Activated naive CD4-positive, alpha-beta T cell treated with anti-CD3 and anti-CD28 coated beads, Interleukin-2, amount 50 U/mL, for 72 hours (primary cell): ENCODE measurements at places on chromosomes 7 and 10.

GRCh38 chr7:96211954-96212353, 109.9 kb downstream of the SLC25A13 start:
- no peak for DNase-seq

- no peak for DNase-seq
Observed at GRCh38 chr7:55094092-55094690, 75.4 kb downstream of the EGFR start.

DNA sequence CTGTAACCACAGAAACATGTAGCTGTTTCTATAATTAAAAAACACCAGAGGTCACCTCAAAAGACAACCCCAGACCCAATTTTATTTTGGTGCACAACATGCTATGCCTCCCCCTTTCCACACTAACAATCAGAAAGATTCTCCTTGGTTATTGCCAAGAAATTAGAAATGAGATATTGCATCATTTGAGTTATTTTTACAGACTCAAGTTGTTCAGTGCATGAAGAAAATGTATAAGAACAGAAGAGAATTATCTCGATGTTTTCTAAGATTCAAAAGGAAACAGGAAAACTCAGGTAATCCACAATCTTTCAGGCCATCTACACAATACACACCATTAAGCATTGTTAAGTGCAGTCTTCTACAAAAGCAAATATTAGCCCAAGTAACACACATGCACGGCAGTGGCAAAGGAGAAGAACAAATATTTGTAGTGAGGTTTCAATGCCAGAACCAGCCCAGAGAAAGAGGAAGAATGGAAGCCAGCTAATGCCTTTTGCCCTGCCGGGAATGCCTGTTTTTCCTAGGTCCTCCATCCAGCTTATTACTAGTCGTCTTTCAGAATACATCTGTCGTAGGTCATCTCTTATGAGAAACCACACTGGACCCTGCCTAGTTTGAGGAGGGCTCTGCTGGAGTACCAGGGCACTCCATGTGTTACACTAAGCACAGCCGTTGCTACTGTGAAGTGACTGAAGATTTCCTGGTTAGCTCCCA, 67.6 kb upstream of the C1GALT1 start:
- no peak for DNase-seq

- DNase-seq: no peak
Observed at GRCh38 chr7:16816824-16817223, 12.0 kb upstream of the AGR2 start.

DNA sequence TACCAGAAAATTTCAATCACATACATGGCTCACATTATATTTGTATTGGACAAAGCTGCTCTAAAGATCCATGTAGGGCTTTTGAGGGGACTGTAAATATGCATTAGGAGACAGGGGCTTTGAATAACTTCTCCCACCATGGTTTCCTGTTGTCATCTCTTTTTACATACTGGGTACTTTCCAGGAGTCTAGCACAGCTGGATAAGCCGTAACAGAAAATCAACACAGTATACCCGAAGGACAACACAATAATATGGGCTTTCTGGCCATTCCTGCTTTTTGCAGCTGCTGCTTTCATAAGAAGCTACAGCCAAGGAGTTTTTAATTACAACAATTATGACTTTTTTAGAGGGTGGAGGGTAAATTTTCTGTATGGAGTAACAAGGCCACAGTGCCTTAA, 63.4 kb upstream of the SRPK2 start:
- no peak for DNase-seq

- DNase-seq: no peak
Observed at GRCh38 chr7:83532219-83532618, 116.7 kb downstream of the SEMA3E start.

- no peak for DNase-seq
Observed at GRCh38 chr10:35910234-35910633, 268.1 kb upstream of the FZD8 start.

DNA sequence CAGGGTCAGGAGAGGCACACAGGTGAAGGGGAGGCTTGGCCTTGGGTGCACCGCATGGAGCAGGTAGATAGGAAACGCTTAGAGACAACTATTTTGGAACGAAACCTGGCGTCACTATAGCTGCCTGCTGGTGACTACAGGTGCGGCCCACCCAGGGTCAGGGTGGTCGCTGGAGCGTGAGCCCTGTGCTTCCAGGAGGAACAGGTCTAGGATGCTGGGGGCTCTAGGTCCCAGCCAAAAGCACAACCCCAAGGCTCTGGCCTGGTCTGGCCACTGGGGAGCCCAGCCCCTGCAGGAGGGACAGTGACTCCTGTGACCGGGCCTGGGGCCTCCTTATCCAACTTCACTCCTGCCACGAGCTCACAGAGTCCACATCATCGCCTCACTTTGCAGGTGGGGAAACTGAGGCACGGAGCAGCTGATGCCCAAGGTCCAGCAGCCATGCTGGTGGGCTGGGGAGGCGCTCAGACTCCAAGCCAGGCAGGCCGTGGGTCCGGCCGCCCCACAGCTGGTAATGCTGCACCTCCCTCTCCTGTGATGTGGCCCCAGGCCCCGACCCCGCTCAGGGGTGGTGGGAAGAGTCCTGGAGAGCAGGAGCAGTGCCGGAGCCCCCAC, 9.0 kb downstream of the LFNG start:
- DNase-seq: no peak

DNA sequence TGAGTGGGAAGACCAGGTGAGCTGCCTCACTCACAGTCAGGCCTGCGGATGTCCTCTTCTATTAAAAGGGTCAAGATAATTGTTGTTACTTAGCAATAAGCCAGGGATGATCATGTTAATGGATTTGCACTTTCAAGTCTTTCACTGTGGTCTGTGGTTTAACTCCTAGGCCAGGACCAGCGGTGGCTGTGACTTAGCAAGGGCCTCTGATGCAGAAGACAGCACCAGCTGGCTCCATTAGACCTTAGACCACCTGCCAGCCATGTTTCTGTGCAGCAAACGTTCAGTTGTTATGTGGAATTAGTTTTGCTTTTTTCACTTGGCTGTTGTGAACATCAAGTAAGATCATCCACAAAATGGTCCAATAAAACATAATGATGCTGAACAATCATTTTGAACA, 537.3 kb downstream of the TNS3 start:
- DNase-seq: no peak

DNA sequence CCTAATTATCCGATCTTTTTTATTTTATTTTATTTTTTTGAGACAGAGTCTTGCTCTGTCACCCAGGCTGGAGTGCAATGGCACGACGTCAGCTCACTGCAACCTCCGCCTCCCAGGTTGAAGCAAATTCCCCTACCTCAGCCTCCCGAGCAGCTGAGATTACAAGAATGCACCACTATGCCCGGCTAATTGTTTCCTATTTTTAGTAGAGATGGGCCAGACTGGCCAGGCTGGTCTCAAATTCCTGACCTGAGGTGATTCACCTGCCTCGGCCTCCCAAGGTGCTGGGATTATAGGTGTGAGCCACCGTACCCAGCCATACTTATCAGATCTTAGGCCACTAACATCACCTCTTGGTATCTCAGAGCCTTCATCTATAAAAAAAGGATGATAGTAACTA, 4.9 kb downstream of the SLC25A13 start:
- no peak for DNase-seq

GRCh38 chr10:36181426-36182178, 539.5 kb upstream of the FZD8 start:
- no peak for DNase-seq

DNA sequence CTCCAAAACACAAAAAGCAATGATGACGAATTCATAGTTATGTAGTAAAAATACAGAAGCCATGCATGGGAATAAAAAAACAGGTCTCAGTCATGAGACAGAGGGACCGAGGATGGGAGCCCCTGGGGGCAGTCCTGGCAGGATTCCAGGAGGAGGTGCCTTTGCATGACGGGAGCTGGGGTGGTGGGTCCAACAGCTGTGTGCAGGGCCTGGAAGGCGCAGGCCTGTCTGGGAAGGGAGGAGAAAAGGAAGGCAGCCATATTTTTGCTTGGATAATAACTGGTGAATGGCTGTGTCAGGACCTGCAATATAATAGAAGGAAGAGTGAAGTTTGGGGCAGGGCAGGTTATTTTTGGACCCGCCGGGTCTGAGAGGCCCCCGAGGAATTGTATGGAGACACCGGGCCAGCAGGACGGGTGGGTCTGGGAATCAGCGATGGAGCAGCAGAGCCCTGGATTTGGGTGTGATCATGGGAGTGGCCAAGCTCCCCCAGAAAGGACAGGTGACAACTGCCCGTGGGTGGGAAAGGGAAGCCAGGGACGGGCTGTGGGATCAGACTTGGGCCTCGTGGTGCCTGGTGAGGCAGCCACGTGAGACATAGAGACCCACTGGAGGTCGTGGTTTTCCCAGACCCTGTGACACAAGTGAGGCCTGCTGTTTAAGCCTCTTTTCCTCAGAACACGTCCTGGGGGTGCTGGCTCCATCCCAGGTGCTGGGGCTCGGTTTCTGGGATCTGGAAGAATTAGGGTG, 2.9 kb upstream of the JAKMIP3 start:
- no peak for DNase-seq

DNA sequence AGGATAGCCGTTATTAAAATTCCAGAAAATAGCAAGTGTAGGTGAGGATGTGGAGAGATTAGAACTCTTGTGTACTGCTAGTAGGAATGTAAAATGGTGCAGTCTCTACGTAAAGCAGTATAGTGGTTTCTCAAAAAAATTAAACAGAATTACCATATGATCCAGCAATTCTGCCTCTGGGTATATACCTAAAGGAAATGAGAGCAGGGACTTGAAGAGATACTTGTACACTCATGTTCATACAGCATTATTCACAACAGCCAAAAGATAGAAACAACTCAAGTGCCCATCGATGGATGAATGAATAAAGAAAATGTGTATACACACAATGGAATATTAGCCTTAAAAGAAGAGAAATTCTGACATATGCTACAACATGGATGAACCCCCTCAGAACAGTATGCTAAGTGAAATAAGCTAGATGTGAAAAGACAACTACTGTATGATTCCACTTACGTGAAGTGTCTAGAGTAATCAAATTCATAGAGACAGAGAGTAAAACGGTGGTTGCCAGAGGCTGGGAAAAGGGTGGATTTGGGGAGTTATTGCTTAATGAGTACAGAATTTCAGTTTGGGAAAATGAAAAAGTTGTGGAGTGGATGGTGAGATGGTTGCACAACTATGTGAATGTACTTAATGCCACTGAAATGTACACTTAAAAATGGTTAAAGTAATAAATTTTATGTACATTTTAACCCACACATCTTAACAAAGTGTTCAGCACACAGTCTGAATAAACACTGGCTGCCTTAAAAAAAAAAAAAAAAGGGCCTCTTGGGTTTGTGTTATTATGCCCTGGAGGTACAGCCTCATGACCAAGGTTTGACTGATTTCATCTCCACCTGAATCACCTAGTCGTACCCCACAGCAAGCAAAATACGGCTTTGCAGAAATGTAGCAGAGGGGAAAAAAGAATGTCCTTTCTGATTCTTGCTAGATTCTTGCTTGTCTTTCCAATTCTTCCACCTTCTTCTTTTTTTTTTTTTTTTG, 26.2 kb downstream of the BUB3 start:
- DNase-seq: no peak

DNA sequence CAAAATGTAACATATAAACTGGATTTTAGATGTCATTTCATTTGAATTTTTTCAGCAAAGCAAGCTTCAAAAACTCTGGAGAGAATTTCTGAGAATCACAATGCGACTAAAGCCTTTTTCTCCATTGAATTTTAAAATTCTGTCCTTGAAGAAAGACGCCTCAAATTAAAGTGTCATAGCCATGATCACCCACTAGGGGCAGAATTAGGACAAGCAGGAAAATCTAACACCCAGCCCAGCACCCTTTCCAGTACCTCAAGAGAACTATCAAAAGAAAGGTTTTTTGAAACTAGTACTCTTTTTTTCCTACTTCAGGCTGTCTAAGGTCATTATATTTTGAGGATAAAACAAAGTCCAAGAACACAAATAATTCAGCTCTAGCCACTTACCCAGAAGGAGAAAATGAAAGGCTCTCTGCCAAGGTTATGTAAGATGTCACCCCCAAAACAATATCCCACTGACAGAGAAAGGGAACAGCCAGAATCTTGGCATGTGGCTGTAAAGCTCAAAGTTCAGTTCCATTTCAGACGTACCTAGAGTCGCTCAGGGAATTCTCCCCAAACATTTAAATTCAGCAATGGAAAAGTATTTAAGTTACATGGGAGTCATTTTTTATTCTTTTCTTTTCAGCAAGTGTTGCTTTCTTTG, 299.4 kb downstream of the SNX13 start:
- no peak for DNase-seq

DNA sequence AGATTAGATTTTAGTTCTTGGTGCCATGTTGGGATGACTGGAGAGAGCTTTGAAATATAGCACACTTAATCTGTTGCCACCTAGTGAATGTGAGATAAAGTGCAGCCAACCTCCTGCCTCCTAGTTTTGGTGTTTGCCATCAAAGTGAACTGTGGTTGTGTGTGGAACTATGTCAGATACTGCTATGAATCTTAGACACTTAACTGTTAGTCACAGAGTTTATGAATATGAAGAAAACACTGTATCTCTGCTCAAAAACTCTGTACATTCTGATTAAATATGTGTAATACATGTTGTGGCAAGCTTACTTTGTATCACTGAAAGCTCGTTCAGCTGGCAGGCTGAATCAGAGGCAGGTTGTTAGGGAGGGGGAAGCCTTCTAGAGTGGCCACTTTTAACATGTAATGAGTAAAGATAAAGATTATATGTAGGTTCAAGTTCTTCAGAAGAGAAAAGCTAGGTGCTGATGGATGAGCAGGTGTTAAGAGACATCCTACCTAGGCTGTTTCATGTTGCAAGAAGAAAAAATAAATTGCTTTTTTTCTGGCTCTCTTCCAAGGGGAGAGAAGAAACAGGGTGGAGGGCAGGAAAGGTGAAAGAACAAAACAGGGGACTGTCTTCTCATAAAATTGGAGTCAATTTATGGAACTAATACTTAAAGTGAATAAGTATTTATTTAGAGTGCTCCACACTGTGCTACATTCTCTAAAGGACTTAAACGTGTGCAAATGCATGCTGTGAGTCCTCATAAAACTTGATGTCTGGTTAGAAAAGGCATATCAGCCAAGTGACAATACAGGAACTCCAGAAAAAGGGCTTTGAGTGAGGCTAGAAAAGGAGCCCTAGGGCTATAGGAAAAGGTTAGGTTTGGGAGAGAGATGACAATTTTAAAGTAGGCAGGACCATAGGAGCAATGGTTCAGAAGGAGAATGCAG, 14.1 kb upstream of the LAMB1 start:
- DNase-seq: no peak

GRCh38 chr10:42242135-42242805, 396.1 kb downstream of the ZNF33B start:
- no peak for DNase-seq

DNA sequence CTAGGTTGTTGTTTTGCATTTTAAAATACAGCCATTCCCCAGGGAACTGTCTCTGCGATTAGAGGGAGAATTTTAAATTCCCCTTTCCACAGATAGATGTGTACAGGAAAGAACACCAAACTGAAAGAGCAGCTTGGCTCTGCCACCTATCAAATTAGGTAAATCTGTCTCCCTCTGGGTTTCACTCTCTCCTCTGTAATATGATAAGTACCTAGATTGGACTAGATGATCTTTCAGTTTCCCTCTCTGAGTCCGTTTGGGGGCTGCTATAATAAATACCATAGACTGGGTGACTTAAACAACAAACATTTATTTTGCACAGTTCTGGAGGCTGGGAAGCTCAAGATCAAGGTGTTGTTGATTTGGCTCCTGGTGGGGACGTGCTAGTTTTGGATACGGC, 186.0 kb downstream of the KIF20B start:
- DNase-seq: no peak
